ENCODE measurements at places on chromosomes 5 and 9.

- DNase-seq: peak; percentile 92
Observed at GRCh38 chr5:177303121-177303924, at the start of the genes PRELID1 and RAB24. Gene PRELID1, plus strand, starts transcription at chr5:177303799. Its CDS starts 187 bp downstream, at chr5:177303986. Gene RAB24, minus strand, starts transcription at chr5:177303719. Its CDS starts 431 bp downstream, at chr5:177303288.

- DNase-seq: no peak
Observed at GRCh38 chr5:132417010-132417439, 47.5 kb downstream of the SLC22A5 start.

DNA sequence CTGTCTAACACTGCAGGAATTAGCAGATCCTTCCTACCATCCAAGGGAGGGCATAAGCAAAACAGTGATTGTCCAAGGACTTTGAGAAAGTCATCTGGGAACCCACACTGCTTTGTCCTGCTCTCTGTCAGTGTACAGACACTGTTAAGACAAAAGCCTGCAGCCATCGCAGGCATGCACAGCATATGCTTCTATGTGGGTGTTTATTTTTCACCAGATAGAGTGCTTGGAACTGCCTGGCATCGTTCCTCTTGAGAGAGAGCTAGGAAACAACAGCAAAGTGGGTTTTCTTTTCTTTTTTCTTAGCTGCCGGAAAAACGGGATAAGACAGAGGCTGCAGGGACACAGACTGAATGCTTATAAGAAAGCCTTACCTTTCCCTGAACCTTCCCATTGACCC lies 212.3 kb downstream of the ICE1 start:
- DNase-seq: no peak

DNA sequence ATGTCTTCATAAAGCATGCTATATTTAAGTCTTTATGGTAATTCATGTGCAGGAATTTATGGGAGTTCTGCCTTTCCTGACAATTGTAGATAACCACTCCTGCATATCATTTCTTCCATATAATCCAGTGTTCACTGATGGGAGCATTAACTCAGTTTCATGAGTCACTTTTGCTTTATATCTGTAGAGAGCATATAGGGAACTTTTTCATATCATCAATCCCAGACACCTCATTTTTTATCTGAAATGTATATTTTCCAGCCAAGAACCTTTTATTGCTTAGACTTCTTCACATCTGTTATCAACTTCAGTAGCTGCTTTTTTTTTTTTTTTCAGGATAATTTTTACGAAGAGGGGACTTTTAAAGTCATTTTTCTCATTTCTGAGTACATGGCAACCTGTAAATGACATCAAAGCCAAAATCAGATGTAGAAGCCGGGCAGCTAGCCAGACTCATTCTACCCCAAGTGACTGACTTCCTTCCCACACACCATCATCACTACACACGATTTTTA lies 41.1 kb downstream of the NFX1 start:
- peak; percentile 80 for DNase-seq

GRCh38 chr9:124293718-124294506 lies 36.2 kb downstream of the NEK6 start:
- peak; percentile 46 for DNase-seq

GRCh38 chr5:145471831-145472612 lies 363.1 kb downstream of the PRELID2 start:
- DNase-seq: peak; percentile 74

DNA sequence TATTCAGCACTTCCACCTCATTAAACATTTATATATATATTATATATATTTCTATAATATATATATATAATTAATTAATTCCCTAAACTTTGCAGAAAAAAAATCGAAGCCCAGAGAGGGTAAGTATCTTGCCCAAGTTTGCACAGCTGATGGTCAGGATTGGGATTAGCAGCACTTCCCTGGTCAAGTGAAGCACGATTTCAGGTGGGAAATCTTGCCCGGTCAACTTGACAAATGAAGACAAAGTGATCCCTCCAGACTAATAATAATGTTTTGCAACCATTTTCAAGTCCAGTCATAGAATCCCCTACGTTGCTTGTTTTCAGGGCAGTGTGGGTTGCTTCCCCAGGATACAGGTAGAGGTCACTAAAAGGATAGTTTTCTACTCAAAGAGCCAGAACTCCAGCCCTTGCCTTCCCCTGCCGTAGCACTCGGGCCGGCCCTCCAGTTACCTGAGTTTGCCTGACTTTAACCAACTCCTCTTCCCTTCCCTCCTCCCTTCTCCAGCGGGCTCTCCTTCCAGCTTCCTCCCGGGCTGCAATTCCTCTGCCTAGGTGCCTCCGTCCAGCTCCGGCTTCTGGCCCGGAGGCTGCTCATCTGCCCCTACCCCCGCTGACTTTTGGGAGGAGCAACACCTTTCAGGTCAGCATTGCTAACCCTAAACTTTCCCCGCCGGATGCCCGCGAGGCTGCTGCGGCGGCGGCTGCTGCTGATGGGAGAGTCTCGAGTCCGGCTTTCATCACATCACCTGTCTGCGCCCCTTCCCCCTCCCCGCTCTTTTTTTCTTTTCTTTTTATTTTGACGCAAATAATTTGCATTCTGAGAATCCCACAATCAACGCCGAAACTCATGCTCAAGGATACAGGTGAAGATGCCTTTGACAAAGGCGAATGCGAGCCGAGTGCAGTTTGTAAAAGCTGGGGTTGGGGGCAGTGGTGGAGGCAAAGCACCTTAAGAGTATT lies 930 bp downstream of the PRLR start:
- peak; percentile 1 for DNase-seq

Measured in hematopoietic multipotent progenitor cell treated with erythropoietin and hydrocortisone succinate and interleukin-3 and kit ligand, for 6 days (in vitro differentiated cells).